AML-193 (cell line): ENCODE measurements at places on chromosomes 2 and 18.
A peak's percentile ranks its signal among the peaks of the same experiment; 100 is the strongest.

DNA sequence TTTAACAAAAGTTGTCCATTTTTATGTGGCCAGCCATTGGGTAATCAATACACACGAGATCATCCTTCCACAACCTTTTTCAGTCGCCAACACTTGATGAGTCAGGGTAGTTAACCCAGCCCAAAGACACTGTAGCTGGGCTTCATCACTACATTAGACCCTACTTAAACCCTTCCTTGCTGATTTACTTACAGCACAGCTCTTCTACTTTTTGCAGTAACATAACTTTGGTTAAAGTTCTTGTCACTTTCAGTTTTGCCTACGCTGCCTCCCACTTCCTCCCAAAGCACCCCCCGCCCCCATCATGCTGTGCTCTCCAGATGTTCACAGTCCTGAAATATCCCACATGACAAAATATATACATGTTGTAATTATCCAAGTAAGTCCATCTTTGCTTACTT lies 103.6 kb downstream of the CDK15 start:
- DNase-seq = no peak

DNA sequence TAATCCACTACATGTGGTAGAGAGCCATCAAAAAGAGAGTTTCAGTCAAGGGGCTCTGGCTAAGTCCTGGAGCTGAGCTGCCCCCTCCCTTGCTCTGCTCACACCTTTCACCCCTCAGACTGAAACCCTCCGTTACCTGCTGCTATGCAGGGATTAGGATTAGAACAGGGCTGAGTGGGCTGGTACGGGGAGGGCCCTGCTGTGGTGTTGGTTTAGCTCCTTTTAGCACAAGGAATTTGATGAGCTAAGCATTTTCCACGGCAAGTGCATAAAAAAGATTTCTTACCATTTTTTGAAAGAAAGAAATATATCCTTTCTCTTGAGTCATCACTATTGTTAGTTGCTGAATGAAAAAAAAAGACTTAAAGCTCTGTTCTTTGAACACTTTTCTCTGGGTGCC lies 46.3 kb downstream of the TCF7L1 start:
- no peak for DNase-seq

DNA sequence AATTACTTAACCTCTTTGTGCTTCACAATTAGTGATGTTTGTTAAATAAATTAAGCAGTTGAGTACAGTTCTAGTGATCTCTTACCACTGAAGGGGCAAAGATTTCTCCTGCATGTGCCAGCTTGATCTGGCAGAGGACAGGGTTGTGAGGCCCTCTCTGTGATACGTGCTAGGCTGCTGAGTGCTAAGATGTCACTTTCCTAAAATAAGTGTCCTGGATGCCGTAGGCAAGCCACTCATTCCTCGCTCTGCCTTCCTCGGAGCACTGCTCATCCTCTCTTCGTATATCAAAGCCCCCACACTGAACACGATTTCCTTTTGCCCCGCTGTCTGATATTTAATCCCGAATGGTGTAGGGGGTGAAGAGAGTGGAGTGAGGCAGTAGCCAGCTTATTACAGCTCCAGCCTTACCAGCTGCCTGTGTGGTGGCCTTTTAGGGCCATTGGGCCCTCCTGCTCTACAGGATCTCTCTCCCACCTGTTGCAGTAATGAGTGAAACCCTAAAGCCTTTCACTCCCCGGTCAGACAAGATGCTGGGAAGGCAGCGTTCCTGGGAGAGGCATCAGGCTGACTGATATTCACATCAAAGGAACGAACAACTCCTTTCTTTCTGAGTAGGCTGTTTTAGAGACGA lies 40.5 kb downstream of the PTPRM start:
- DNase-seq = no peak

DNA sequence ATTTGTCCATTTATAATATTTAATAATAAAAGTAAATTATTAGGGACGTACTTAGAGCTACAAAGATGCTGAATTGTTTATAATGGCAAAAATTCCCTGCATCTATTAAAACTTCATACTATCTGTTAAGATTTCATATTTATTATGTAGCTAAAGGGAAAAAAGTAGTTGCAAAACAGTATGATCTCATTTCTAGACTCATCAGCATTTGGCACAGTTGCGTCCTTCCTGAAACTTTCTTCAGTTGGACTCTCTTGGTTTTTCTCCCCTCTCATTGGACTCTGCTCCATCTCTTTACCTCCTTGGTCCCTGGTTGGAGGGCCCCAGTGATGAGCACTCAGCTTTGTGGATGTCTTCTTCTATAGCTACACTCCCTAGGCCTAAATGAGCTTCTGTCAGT lies 99.6 kb downstream of the TMEM247 start:
- DNase-seq = no peak

DNA sequence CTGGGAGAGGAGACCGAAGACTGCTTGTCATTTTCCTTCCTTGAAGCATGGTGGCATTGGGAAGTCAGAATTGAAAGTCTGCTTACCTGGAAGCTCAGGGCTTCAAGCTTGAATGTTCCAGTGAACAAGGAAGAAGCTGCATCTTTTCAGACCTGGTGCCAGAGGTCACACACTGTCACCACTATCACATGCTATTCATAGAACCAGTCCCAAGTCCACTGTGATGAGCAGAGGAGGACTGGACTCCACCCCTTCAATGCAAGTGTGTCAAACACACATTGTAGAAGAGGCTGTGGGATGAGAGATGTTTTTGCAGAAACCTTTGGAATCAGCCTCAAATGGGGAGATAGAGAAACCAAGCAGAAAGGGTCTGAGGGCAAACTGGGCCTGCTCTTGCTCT lies 81.4 kb downstream of the LYPD1 start:
- DNase-seq = no peak

DNA sequence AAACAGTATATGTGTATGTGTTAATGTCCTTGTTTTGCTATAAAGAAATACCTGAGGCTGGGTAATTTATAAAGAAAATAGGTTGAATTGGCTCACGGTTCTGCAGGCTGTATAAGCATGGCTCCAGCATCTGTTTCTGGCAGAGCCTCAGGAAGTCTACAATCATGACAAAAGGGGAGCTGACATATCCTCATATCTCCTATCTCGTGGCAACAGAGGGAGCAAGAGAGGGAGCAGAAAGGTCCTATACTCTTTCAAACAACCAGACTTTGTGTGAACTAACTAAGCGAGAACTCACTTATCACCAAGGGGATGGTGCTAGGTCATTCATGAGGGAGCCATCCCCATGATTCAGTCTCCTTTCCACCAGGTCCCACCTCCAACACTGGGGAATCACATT lies 13.0 kb downstream of the CALCRL start:
- DNase-seq = no peak

DNA sequence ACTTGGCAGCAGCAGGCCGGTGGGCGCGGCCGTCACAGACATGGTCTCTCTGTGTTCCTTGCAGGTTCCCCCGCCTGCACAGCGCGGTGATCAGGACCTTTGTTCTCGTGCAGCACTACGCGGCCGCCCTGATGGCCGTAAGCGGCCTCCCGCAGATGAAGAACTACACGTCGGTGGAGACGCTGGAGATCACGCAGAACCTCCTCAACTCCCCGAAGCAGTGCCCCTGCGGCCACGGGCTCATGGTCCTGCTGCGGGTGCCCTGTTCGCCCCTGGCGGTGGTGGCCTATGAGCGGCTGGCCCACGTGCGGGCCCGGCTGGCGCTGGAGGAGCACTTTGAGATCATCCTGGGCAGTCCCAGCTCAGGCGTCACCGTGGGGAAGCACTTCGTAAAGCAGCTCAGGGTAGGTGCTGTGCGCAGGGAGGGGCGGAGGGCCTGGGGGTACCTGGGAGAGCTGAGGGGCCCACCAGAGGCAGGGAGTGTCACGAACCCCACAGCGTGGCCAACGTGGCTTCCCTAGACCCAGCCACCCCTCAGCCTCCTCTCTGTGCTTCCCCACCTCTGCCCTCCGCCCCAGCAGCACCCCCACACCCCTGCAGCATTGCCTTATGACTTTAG lies 59.3 kb downstream of the NTSR2 start:
- DNase-seq = no peak

GRCh38 chr18:46296656-46297055 lies 192.5 kb downstream of the HAUS1 start:
- no peak for DNase-seq

DNA sequence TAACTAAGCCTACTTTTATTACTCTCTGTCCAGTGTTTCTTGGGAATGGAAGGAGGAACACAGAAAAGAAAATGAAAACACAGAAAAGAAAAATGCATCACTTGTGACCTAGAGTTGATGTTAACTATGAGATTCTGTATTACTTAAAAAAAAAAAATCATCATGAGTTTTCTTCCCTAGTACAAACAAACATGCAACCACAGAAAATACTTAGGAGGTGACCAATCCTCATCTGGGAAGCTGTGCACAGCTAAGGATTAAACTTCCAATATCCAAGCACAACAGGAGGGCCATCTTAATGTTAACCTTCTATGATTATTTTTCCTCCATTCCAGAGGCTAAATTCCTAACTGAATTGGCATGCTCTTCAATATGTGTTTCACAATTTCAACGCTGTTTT lies 1140.4 kb downstream of the LRP1B start:
- no peak for DNase-seq

- no peak for DNase-seq
These were observed 32.3 kb upstream of the VWC2L start for GRCh38 chr2:214378455-214379103.

- DNase-seq = no peak
These were observed 81.0 kb upstream of the TMEM17 start for GRCh38 chr2:62586981-62587380.

DNA sequence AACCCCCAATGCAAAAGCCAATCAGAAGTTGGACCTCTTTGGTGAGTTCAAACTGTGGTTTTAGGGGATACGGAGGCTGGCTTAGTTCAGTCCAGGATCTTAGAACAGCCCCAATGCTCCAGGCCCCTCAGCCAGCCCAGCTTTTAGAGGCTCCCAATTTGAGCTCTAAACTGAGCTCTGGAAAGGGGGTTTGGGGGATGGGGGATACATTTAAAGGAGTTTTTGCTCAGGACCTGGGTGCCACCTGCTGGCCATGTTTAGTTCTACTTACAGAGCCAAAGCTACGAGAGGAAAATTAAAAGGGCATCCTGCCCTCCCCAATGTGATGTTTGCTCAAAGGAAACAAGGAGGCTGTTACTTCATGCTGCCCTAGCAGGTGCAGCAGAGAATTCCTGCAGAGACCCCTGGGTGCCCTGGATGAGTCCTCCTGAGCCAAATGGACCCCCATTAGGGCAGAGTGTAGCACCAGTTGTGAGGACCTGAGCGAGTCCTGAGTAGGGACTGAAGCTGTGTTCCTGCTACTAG lies 15.9 kb upstream of the TMEM214 start:
- DNase-seq = peak; percentile 36

DNA sequence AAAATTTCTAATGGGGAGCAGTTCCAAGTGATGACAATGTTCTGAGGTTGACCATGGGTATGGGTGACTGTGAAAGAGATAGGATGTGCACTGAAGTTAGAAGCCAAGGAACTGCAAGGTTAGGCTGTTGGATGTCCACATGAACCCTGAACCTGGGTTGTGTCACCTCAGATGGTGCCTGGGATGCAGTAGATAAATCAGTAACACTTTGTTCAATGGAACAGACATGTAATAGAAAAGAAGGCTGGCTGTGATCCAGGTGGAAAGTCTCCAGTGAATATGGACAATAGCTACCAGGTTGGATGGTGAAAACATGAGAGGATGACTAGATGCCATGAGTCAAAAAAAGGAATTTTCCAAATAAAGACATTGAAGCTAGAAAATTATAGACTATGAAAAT lies 131.4 kb downstream of the TRABD2A start:
- DNase-seq = no peak

- no peak for DNase-seq
These were observed 38.8 kb downstream of the GALM start for GRCh38 chr2:38704664-38705063.
